Cortex of kidney (tissue), 1 donor: ENCODE measurements at places on chromosomes 5 and 9.

GRCh38 chr9:107260437-107261081 is 22.5 kb upstream of the RAD23B start:
- no peak for DNase-seq

DNA sequence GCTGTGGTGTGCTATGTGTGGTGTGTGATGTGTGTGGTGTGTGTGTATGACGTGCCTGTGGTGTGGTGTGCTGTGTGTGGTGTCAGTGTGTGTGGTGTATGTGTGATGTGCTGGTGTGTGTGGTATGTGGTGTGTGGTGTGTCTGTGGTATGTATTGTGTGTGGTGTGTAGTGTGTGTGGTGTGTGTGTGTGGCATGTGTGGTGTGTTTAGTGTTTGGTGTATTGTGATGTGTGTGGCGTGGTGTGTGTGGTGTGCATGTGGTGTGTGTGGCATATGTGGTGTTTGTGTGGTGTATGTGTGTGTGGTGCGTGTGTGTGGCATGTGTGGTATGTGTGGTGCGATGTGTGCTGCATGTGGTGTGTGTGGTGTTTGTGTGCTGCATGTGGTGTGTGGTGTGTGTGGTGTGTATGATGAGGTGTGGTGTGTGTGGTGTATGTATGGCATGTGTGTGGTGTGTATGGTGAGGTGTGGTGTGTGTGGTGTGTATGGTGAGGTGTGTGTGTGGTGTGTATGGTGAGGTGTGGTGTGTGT is 18.3 kb upstream of the RNU6ATAC start:
- no peak for DNase-seq

DNA sequence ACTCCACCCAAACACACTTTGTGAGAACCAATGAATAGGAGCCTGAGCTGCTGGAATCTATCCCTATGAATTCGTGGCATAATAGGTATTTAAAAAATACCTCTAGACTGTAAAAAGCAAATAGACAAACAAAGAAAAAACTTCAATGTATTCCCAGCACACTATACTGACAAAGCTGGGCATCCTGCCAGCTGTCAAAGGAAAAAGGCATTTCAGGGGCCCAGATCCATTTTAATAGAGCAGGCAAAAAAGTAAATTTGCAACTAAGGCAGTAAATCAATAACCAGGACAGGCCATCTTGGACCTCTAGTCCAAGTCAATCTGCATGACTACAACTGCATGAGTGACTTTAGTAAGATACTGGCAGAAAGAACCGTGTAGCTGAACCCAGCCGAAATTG is 25.6 kb upstream of the LARP1 start:
- DNase-seq, result no peak

GRCh38 chr5:114317751-114318150 is 44.1 kb upstream of the KCNN2 start:
- DNase-seq, result no peak

DNA sequence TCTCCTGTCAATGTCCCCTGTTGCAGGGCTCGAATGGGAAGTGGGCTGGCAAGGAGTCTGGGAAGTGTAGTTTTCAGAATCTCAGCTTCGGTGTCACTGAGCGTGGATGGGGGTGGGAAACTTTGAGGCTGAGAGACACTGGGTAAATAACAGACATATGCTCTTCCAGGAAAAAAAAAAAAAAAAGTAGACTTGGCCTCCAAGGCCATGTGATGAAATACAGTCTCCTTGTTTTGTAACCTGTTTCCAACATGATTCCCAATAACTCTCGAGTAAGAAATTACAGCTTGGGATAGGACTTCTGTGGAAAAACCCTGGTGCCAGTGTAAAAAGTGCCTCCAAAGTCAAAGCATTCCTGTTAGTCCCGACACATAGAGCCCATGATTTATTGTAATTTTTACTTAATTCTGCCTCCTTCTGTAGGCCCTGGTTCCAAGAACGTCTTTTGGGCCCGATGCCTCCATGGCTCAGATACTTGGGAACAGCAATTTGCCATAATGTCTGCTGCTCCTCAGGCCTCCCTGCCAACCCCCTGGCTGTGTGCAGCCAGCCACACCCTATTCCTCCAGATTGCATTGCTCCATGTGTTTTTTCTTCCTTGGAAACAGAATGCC is 119.5 kb upstream of the TNC start:
- DNase-seq, result no peak

- no peak for DNase-seq
Observed at GRCh38 chr5:14726066-14726838, 61.7 kb downstream of the OTULIN start.

DNA sequence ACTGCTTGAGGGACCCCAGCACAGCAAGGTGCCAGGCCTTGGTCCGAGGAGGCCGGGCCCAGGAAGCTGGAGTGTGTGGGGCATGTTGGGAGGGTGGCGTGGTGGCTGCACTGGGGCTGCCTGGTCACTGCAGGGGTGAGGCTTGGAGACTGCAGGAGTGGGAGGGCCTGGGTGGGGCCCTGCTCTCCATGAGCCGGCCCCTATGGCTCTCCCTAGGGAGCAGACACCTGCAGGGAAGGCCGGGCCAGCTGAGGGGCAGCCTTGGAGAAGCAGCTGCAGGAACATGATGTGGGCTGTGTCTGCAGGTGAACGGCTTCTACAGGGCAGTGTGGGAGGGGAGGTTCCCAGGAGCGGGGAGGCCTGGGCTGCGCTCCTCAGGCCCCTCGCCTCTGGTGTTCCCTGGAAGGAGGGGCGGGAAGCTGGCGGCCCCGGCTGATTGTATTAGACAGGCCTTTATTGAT is 41.7 kb upstream of the TMEM250 start:
- no peak for DNase-seq

DNA sequence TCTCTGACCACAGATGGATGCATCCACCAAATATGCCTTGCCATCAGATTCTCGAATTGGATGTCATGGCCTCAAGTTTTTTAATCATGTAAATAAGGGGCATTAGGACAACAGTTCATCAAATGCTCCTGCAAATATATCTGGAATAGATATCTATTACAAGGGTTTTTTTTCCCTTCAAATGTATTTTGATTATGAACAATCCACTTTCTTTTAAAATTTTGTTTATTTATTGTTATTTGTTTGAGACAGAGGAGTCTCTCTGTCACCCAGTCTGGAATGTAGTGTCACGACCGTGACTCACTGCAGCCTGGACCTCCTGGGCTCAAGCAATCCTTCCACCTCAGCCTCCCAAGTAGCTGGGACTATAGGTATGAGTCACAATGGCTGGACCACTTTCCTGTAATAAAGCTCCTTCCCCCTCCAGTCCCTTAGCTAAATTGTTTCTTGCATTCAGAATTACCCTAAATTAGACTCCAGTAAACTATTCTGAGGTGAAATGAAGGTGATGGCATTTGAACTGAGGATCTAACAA is 1412.1 kb downstream of the EFNA5 start:
- no peak for DNase-seq

DNA sequence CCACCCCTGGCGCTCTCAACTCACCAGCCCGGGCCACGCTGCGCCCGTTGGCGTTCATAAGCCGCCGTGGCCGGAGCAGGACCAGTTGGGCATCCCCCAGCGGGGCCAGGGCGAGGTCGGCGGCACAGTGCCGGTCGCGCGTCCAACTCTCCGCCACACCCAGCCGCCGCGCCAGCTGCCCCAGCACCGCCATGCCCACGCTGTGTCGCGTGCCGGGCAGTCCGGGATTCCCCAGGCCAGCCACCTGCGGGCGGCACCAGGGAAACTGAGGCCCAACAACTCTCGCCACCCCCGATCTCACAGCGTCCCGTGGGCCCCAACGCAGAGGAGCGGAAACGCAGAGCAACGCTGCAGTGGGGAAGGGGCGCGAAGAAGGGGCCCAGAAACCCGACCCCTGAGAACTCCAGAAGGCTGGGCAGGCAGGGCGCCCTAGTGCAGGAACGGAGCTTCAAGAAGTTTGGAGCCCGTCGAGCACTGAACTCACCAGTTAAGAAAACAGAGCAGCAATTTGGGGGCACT is 453 bp downstream of the PTRH1 start:
- DNase-seq, result no peak

- no peak for DNase-seq
Observed at GRCh38 chr5:159181152-159181551, 28.2 kb downstream of the RNF145 start.

- DNase-seq, result no peak
Observed at GRCh38 chr9:135373151-135373685, 106.4 kb upstream of the PPP1R26 start.

DNA sequence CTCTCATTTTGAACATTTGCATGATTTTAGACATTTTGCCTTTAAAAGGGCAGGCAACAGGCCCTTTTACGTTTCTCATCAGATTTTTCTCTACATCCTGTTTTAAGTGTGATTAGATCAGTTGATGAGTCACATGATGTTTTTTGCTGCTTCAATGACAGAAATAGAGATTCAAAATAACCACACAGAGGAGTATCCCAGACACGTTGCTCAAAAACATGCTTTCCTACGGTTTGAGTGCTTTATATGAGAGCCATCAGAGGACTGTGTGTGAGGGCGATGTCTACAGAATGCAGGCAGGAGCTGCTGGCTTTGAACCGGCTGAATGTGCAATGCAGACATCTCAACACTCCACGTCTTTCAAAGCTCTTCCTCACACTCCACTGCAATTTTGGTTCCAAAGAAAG is 42.1 kb downstream of the OTULIN start:
- no peak for DNase-seq

DNA sequence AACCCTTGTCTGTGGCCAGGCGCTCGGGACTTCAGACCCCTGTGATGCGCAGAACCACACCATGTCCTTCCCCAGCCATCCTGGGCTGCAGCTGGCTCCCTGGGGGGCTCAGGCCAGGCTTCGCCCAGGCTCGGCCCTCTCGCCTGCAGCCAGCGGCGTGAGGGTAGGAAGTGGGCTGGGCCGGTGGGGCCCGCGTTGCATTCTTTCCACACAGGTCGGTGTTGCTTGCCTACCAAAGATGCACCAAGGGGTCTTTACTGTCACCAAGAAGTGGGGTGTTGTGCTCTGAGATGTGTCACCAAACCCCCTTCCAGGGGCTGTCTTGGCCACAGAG is 48.3 kb upstream of the RNF130 start:
- no peak for DNase-seq

- DNase-seq, result no peak
Observed at GRCh38 chr5:160269017-160269416, 39.7 kb downstream of the FABP6 start.

GRCh38 chr5:126967808-126968466 is 62.4 kb downstream of the MARCHF3 start:
- no peak for DNase-seq

DNA sequence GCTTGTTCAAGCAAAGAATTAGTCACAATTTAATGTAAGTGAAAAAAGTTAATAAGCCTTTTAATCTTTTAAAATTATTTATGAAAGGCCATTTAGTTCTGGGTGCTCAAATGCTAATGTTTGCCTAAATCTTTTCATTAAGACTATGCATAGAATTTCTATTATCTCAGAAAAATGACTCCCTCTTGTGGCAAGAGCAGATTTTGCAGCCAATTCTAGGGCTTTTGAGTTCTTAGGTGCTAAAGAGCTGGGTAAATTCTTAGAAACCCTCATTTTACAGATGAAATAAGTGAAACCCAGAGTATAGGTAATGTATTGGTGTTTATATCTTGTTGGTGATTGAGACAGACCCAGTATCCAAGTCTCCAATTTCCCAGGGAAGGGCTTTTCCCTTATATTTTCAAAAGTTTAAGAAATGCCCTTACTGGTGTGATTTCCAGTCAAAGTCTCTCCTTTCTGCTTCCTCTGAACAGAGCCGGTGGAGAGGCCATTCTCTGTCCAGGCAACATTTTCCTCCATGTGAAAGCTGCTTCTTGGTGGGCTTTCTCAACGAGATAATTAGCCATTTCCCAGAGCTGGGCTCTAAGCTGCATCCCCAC is 24.1 kb upstream of the PCSK5 start:
- DNase-seq, result no peak

DNA sequence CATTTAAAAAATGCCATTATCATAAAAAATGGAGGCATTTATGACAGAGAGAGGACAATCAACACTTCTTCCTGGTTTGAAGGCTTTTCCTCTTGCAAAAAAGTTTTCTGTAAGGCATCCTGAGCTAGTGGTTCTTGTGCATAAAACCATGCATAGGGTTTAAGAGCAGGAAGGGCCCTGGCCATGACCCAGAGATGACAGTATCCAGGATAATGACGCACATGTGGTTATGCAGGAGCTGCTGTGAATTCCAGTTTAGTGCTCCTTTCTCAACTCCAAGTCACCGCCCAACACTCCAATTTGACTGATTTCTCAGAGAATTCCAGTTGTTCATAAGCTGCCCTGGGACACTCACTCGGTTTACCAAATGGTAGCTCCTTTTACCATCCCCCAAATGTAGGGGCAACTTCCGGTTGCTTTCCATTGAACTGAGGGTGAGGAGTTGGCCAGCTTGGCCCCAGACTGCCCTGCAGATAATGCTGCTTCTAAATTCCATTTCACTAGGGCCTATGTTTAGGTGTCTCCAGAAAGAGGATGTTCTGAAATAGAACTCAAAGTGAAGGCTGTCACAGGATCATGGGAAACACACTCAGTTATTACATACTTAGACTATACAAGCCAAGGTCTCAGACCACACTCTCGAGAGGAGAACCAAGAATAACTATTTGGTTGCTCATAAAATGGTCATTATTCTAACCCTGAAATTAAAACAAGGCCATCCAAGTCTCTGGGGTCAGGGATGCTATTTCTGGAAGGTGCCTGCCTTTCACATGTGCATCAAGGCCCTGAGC is 179.1 kb downstream of the SLIT3 start:
- DNase-seq, result no peak

GRCh38 chr9:136196404-136197083 is 8.4 kb downstream of the LHX3 start:
- no peak for DNase-seq

DNA sequence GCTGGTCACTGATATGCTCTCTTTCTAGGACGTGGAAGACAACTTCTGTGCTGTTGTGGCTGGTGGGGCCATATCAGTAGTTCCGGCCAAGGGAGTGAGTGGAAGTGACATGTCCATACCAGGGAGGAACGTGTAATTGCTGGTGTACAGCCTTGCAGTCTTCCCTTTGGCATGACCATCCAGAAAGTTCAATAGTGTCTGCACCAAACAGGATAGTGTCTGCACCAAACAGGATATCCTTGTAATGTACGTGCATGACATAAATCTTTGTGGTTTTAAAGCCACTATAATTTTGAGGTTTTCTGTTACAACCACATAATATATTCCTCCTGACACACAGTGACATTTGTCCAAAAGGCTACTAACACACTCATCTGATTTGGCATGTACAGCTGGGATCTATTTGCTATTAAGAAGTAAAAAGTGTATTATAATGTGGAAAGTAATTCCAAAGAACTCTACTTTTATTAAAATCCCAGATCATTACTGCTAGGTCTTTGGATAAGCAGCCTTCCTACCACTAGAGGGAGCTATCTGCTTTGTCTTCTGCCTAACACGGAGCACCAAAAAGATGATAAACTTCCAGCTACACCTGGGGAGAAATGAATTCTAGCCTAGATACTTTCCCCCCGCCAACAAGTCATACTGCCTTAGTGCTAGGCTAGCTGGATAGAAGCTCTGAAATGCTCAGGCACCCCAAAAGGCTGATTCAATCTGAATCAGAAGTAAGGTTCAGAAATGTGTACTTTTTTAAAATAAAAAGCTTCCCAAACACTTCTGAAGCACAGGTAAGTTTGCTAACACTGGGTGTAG is 52.7 kb downstream of the RNF145 start:
- no peak for DNase-seq
